Ovary (tissue), 10 donors: ENCODE measurements at places on chromosomes 2 and 18. TPM values are rescaled to one million over a fixed set of nuclear protein-coding genes. Genes with fewer than 3 reads are reported as not detected.

- no peaks in the 10 kb centered on the region for H3K36me3 ChIP-seq
- H3K4me1 ChIP-seq: no peaks in the 10 kb centered on the region
- DNase-seq: no peak
- no peak overlapping the region for H3K27ac ChIP-seq
Observed at GRCh38 chr2:42314892-42315468, 46.0 kb downstream of the COX7A2L start.

DNA sequence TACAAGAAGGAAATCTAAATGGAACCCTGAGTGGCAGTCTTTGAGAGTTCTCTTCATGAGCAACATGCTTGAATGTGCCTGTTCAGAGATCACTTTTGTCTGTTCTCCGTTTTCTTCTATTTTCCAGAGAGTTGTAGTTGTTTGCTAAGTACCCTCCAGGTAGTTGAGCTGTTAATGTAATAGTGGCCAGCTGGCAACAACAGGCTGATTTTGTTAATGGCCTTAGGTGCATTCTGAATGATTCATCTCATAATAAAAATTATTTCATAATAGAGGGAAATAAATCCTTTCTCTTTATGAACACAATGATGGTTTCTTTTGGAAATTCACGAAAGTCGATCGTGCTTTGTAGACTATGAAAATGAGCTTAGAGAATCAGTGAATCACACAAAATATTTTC, 136.8 kb downstream of the LRP1B start:
- DNase-seq: no peak
- H3K36me3 ChIP-seq: no peaks in the 10 kb centered on the region
- H3K4me1 ChIP-seq: no peaks in the 10 kb centered on the region
- H3K4me3 ChIP-seq: no peak overlapping the region

GRCh38 chr2:42317945-42318344, 43.1 kb downstream of the COX7A2L start:
- no peaks in the 10 kb centered on the region for H3K4me1 ChIP-seq
- H3K36me3 ChIP-seq: no peaks in the 10 kb centered on the region
- no peak overlapping the region for H3K4me3 ChIP-seq

Gene ITGA4
- 1.1 TPM for polyA plus RNA-seq
